T-helper 2 cell (primary cell): ENCODE measurements at places on chromosomes 6 and 20.

- DNase-seq = no peak
These were observed 11.6 kb upstream of the MOXD1 start for GRCh38 chr6:132412656-132413498.

DNA sequence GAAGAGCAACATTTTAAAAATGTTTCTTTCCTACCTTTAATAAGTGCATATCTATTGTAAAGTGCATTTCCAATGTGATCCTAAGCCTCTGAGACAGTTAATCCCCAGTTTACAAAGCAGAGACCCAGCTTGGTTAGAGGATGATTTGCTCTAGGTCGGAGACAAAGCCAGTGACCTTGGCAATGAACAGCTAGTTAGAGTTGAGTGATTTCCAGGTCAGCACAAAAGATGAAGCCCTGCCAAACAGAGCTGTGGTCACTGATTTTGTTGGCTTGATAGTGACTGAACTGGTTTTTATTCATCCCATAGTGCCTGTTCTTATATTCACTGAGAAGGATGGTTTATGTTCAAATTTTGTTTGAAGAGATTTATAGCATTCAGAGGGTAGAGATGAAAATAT is 56.6 kb upstream of the CD83 start:
- DNase-seq = no peak

DNA sequence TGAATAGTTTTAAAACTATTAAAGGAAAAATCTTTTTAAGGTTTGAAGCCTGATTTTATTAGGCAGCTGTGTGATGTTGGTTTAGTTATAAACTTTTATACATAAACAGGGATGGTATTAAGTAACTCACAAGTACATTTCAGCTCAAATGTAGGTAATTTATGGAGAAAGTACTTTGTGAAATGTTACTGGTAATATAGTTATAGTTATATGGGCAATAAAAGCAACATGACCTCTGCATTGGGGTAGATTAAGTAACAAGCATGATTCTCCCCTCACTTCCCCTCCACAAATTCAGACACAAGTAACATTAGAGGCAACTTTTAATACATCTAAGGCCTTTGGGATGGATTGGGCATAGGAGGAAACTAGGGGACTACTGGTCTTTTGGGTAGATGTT is 154.3 kb upstream of the ID4 start:
- DNase-seq = no peak

GRCh38 chr6:46098678-46099077 is 31.1 kb upstream of the ENPP4 start:
- no peak for DNase-seq

- DNase-seq = no peak
These were observed 6.6 kb downstream of the EPM2A start for GRCh38 chr6:145728444-145729385.

- no peak for DNase-seq
These were observed 81.5 kb downstream of the KIF13A start for GRCh38 chr6:17905611-17906592.

DNA sequence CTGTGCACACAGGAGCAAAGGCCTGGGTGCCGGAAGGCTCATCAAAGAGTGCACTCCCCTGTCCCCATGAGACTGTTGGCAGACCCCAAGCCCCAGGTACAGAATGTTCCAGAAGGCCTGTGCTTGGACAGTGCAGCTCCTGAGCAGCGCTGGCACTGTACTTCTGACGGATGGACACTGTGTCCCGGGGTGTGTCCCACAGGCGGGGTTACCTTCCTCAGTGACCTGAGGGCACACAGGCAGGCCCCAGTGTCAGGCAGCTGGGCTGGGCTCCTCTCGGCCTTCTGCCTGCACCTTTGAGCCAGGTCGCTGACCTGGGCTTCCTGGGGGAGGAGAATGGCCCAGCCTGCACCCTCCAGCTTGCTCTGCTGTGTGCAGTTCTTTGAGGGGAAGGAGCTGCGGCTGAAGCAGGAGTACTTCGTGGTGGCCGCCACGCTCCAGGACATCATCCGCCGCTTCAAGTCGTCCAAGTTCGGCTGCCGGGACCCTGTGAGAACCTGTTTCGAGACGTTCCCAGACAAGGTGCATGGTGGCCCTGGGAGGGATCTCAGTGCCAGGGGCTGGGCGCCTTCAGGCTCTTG is 30.1 kb downstream of the PYGB start:
- DNase-seq = peak; percentile 1

GRCh38 chr20:49568278-49569151 is 578 bp upstream of the PTGIS start:
- no peak for DNase-seq

- no peak for DNase-seq
These were observed 1241.7 kb upstream of the ADGRB3 start for GRCh38 chr6:67393356-67393755.

DNA sequence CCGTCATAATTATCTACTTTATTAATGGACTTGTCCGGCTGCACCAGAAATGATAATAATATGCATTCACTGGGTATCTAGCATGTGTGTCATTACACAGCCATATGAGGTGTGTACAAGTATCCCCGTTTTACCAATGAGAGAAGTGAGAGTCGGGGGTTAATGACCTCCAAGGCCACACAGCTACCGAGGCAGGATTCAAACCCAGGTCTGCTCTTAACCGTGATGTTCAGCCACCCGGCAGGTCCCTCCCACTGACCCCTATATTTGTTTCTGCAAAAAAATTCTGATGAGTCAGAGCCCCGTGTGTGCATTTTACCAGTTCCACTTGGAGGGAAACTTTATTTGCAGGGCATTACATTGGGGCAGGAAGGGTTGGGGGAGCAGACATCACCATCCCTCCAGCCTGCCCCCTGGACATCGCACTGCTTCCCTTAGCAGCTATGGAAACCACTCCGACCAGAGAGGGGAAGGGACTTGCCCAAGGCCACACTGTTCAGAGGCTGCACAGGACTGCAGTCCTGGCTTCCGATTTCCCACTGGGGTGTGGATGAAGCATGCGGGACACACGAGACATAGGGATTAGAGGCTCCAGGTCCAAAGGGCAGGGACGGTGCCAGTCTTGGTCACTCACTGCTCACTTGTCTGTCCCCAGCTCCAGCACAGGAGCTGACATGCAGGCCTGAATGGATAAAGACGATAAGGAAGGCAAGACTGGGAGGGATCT is 10.1 kb upstream of the SRC start:
- no peak for DNase-seq

GRCh38 chr20:46578745-46579144 is 28.3 kb upstream of the OCSTAMP start:
- no peak for DNase-seq

GRCh38 chr20:57738484-57738883 is 28.7 kb upstream of the PMEPA1 start:
- no peak for DNase-seq

DNA sequence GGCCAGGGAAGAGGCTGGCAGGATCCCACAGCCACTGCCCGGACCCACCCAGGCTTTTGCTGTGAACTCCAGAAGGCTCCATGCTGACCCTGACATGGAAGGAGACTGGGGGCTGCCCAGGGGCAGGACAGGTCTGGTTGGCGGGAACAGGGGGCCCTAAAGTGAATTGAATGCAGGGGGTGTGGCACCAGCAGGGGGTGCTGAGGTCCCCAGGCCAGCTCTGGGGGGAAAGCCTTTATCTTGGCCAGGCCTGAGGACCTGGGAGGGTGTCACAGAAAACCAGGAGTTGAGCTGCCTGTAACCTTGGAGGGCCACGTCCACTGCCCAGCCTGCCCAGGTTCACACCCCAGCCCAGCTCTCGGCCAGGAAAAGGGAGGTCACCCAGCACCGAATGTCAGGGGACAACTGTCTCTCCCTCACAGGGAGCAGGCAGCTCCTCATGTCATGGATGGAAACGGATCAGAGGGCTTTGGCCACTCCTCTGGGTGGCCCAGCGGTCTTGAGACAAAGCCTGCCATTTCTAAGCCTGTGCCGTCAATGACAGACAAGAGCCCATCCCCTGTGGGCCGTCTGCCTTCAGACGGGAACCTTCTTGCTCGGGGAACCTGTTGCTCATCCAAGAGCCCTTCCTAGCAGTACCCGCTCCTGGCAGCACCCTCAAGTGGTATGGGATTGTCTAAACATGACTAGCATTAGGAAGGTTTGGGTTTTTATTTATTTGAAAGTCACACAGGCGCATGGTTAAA is 2.9 kb upstream of the YTHDF1 start:
- no peak for DNase-seq

- no peak for DNase-seq
These were observed 12.8 kb upstream of the IRAK1BP1 start for GRCh38 chr6:78854546-78854945.

GRCh38 chr6:122717350-122717749 is 62.2 kb upstream of the FABP7 start:
- no peak for DNase-seq

DNA sequence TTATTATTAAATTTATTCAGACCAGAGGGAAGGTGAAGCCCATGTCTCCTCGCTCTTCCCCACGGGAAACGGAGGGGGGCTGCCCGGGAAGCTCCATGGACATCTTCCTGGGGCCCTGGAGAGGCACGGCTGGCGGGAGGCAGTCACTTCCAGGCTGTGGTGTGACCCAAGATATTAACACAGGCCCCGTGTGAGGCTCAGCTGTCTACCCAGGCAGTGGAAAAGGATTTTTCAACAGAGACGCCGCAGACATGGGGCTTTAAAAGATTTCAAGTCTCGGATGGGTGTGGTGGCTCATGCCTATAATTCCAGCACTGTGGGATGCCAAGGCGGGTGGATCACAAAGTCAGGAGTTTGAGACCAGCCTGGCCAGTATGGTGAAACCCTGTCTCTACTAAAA is 117.9 kb downstream of the ERMARD start:
- DNase-seq = no peak

GRCh38 chr6:86107985-86108384 is 465.3 kb upstream of the SYNCRIP start:
- DNase-seq = no peak
